DMS79 (cell line): ENCODE measurements at places on chromosomes 3 and 15.

DNA sequence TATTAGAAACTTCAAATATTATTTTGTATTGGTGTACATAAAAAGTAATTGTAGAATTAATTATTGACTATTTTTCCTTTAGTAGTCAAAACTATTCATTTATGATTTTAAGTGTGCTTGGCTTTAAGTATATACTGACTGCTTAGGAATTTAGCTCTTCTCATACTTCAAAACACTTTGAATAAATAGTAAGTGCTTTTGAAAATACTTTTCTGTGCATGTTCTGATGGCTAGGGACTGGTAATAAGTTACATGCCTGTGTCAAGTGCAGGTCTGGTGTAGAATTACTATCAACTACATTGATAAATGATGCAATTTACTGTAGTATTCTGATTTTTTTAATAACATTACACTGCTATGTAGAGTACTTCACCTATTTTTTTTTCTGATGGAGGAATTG, 397.6 kb upstream of the SGO1 start:
- DNase-seq: no peak

DNA sequence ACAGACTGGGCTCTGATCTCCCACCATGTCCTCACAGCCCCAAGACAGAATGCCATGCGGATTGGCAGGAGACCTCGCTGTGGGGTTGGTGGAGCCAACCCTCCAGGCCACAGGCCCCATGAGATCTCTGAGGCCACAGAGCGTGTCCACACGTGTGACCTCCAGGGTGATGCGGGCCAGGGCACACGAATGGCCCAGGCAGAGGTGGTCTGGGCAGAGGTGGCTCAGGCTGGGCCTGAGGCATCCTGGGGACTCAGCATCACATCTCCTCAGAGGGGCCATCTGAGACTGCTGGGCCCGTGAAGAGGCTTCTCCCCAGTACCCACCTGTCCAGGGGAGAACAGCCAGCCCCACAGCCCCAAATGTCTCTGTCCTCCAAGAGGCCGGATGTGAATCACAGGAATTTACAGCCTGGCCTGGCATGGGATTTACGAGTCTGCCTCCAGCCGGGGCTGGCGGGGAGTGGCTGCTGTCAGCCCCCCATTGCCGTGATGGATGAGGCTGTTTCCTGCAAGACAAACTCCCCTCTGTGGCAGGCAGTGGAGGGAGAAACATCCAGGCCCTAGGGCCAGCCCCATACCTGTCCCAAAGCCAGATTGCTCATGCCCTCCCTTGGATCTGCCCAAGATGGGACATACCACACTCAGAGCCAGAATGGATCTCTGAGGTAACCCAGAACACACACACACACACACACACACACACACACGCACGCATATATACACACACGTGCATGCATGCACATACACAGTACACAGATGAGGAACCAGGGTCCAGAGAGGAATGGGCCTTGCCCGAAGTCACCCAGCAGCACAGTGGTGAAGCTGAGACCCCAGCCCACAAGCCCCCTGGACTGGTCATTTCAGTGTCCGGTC, 208.3 kb downstream of the TBC1D2B start:
- DNase-seq: no peak

DNA sequence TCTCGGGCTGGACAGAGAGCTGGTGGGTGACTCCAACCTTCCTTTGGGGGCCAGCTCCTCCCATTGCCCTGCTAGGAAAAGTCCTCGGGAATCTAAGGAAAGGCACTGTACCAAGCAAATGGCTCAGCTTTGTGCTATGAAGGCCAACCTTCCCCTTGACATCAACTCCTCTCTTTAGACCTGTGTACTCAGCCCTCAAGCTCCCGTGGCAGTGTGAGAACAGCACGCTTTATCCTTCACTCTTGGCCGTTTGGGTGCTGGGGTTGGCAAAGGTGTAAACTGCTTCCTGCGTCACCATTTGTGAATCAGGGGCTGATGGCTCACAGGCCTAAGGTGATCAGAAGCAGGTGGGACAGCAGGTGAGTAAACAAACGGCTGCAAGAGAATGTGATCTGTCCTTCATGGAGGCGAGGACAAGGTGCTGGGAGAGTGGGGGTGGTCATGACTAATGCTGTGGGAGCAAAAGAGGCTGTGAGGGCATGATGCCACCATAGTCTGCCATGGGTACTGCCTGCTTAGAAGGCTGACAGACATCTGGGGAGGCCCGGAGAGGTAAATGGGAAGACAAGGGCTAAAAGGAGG, 165.2 kb upstream of the TPM1 start:
- no peak for DNase-seq

DNA sequence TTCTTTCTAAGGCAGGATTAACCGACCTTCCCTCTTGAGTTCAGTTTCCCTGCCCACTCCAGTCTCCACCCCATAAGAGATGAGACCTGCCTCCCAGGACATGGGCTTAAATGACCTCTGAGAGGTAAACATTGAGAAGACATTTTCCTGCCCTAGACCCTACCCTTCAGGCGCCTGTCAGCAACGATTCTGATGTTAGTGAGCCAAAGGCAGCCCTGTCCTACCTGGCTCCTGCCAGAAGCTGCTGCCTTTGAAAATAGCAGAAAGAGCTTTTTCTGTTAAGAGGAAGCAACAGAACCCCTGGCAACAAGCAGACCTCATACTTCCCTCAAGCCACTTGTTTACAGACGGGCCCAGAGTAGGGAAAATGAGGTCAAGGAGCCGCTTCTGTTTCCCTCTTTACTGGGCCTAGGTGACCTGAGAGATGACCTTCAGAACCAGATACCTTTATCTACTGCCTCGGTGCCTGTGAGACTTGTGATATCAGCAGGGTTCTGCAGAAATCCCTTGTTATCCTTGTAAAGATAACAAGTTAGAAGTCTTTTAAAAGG, 52.0 kb downstream of the CD200R1L start:
- DNase-seq: no peak

- no peak for DNase-seq
Observed at GRCh38 chr3:196966526-196967401, 1.9 kb downstream of the PIGZ start.

DNA sequence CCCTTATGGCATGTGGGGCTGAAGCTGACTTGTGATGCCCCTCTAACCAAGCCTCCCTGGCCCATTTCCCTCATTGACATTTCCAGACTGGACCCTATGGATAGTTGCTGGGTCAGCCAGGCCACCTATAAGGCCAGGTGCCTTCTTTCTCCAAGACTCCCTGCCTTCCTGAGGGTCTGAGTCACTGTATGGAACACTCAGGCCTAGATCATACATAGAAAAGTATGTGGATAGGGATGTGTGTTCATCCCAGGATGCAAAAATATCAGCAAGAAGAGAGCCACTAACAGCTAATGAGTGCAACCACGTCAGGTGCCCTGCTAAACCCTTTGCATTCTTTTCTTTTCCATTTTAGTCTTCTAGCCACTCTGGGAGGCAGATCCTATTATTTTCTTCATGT, 168.4 kb upstream of the WNT5A start:
- DNase-seq: no peak

DNA sequence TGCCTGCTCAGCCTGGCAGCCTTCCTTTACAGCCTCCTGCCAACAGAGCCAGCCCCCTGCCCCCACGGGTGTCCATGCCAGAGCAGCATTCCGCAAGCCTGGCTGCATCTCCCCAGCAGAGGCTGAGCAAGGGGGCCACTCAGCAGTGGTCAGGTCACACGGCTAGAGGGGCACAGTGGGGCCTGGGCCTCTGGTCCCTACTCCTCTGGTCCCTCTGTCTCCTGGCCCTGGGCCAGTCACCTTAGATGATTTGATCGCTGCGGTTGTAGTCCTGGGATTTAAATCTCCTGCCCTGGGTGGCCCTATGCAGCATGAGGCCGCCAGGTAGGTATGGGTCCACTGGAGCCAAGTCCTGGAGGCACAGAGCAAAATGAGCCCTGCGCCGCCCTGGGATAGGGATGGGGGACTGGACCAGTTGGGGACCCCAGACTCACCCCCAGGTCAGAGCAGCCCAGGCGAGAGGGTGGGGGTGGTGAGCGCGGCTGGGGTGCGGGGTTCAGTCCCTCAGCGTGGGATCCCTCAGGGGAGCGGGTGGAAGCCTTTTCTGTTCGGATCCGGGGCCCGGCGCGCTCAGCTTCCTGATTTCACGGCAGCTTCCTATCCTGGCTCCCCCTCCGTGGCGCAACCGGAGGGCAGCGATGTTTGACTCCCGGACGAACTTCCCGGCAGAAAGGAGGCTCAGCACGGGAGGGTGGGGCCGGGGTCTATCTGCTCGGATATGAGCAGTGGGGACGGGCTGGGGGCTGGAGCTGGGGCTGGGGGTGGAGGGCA, at the start of gene ZBTB47:
Gene ZBTB47 (plus strand): TSS at position 138 of the 771 bp plus-strand sequence. CDS start 4,659 bp downstream, outside the sequence.
- no peak for DNase-seq

DNA sequence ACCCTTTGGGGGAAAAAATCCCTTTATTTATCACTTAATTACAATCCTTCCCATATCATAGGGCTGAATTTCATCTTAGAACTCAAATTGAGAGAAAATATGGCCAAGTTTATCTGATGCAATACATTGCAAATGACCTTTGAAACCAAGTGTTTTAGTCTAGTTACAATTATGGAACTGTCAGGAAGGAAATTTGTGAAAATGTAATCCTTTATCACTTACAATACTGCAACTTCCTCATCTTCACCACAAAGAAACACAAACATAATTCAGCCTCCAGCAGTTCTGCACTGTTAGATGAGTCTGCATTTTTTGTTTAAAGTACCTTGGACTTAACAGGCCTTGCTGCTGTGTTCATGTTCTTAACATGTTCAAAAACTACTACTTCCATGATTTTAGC, 4.6 kb downstream of the CCPG1 start:
- DNase-seq: no peak

DNA sequence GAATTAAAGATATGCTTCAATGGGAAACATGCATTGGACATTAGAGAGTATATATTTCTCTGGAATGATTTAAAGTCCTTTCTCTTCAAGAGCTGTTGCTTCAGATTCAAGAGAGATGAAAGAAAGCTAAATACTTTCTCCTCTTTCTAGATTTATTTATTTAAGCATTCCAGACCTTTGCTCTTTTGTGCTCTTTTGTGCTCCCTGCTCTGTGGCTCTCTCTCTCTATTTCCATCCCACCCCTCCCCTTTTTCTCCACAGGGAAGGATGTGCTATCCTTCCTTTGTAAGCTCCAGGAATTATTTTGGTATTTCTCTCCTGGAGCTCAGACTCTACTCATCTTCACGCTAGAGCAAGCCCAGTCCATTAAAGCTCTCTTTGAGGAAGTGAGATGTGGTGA, 871.9 kb upstream of the GBE1 start:
- no peak for DNase-seq

DNA sequence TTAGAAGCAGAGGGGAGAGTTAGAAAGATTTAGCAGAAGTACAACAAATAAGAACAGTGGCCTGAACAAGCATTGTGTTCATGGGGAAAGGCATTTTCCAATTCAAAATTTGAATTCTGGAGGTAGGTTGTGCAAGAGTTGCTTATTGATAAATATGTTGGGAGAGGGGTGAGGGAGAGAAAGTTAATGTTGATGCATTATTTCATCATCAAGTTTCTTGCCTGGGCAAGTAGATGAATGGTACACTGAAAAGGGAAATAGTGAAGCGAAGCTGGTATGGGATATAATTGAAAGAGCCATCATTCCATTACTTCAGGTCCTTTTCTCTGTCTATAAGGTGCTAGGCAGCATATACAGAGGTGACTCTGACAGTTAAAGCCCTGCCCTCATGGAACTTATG, 288.9 kb upstream of the GBE1 start:
- no peak for DNase-seq

GRCh38 chr3:11878837-11879236, 32.2 kb upstream of the TAMM41 start:
- no peak for DNase-seq

DNA sequence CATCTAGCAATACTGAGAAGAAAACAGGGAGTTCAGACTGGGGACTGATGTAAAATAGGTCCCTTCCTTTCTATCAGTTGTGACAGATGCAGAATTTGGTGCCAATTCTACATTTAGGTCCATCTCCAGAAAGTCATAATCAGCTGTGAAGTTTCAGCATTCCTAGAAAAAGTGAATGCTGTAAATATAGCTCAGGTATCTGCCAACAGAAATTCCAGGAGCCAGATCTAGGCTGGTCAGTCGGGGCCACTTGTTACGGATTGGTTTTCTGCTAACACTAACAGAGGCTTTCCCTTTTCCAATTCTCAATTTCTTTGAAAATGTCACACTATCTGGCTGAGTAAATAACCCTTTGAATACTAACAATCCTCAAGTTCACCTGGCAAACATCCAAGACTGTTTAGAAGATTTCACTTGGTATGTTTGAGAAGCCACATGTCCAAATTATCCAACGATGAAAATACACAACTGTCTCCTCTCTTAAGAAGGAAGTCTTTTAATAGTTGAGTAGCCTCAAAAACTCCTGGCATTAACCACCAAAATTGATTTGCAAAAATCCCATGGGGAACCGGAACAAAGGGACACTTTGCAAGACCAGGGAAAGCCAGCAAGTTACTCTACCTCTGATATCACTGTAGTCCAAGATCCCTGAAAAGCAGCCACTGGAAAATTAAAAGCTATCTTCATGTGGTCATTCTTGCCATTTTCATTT, 222.3 kb downstream of the ZMAT3 start:
- peak; percentile 36 for DNase-seq
